Stimulated activated CD8-positive, alpha-beta memory T cell treated with anti-CD3 and anti-CD28 coated beads, Interleukin-15, amount 100 ng/mL, for 24 hours (primary cell): ENCODE measurements at places on chromosomes 12 and 14.

DNA sequence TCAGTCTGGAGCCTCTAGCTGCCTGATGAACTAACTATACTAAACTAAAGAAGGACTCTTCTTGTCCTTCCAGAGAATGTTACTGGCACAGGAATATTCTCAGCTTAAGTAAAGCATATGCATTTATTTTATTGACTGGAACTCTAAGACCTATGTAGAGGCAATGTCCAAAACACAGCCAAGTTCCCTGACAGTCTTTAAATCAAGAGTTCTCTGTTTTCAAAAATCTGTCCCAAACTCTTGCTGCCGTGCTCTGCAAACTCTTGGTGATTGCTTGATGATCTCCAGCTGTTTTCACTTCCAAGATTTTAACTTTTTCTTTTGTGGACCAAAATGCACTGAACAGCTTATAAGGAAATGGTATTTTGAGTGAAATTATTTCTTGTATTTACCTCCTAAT, 67.5 kb upstream of the DAAM1 start:
- DNase-seq, result no peak

GRCh38 chr14:53927171-53927570, 29.5 kb downstream of the BMP4 start:
- DNase-seq, result no peak

GRCh38 chr14:68628605-68629310, 164.1 kb downstream of the ZFP36L1 start:
- DNase-seq, result no peak

- no peak for DNase-seq
Observed at GRCh38 chr12:3520711-3521110, 29.7 kb downstream of the PRMT8 start.

- no peak for DNase-seq
Observed at GRCh38 chr14:44383636-44384035, 123.4 kb downstream of the FSCB start.

GRCh38 chr12:4900327-4900726, 9.4 kb upstream of the KCNA1 start:
- no peak for DNase-seq

GRCh38 chr12:59040043-59040442, 119.7 kb upstream of the LRIG3 start:
- DNase-seq, result no peak

DNA sequence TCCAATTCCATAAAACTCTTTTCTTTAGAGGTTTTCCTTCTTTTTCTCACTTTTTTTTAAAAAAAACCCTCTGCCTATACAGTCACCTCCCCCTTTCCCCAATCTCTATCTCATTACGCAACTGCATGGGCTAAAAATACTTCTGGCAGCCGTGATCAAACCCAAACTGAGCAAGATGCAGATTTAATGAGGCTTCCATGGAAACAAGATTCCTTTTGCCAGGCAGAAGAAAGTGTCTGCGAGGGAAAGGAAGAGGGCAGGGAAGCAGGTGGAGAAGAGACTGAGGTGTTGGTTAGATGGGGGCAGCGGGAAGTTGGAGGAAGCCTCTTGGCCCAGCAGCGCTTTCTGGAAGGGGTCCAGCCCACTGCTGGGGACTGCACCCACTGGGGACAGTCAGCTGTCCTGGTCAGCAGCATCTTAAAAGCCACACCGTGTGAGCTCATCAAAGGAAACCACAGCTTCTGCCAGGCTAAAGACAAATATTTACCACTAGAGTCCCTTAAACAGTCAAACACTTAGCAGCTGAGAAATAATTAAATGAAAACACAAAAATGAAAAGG, 90.4 kb downstream of the SLC8A3 start:
- DNase-seq, result no peak

DNA sequence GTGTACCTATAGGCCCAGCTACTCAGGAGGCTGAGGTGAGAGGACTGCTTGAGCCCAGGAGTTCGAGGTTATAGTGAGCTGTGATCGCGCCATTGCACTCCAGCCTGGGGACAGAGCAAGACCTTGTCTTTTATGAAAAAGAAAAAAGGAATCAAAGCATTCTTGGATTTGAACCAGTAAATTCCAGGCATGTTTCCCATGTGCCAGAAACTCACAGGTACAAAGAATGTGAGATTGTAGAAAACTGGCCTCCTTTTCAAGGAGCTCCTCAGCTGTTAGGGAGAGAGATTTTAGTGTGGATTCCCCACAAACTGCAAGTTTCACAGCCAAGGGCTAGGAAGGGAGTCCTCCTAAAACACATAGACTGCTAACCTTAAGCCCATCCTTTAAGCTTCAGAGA, 95.0 kb downstream of the FOXN4 start:
- DNase-seq, result no peak

GRCh38 chr12:70069221-70070105, 173.8 kb upstream of the CNOT2 start:
- DNase-seq, result no peak

DNA sequence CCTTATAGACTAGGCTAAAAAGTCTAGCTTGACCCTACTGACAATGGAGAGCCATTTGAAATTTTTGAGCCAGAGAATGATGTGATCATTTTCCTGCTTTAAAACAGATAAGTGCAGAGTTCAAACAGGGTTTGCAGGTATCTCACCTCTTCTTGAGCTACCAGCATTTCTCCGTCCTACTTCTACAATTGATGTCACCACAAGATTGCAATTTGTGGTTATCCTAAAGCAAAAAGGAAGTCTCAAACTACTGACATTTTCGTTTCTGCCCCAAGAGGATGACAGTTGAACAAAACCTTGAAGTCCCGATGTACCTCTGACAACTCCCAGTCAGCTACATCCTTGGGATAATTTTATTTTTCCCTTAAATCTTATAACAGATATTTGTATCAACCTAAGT, 86.7 kb downstream of the PTGER2 start:
- DNase-seq, result no peak

DNA sequence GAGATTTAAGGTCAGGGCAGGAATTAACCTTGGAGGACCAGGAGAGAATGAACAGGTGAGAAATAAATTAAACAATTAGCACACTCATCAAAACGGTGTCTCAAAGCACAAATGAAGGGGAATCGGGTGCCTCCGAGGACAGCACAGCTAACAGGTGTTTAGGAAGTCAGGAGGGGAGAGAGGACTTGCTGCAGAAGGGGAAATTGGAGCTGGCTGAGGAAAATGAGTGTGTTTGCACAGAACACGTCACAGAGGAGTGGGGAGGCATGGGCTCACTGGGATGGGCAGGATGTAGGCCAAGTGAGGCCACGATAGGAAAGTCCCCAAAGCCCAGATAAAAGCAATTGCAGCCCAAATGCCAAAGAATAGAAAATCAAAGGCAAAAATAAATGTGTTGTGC, 121.7 kb downstream of the ZNF664 start:
- DNase-seq, result no peak

DNA sequence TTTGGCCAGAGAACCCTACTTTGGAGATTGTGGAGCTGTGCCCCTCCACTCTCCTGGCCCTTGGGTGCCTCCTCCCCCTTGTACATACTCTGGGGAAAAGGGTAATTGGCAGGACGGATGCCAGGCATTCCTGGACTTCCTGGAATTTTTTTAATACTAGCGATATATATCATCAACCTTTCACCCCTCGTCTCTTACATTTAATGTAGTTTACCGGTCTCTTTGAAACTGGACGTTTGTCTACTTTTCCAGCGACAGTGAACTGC, 767 bp upstream of the CRY1 start:
- no peak for DNase-seq

GRCh38 chr12:77973579-77973978, 142.9 kb downstream of the NAV3 start:
- no peak for DNase-seq

DNA sequence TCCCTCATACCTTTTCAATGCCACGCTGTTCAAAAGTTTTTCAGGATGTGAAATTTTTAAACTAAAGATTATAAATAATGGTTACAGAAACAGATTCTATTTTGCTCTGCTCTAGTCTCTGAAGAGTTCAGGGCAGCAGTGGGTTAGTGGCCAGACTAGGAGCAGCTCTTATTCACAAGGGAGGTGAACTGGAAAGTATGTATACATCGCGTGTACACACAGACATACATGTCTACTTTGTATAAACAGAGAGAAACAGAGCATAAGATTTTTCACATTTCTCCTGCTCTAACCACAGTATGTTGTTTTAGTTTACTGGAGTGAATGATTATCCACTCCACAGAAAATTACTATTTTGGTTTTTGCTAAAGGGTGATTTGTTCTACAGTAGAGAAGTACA, 74.4 kb upstream of the CRY1 start:
- DNase-seq, result no peak

- DNase-seq, result no peak
Observed at GRCh38 chr14:69955855-69956845, 76.9 kb downstream of the SMOC1 start.

- DNase-seq, result no peak
Observed at GRCh38 chr12:65432651-65433050, 154.2 kb downstream of the MSRB3 start.

DNA sequence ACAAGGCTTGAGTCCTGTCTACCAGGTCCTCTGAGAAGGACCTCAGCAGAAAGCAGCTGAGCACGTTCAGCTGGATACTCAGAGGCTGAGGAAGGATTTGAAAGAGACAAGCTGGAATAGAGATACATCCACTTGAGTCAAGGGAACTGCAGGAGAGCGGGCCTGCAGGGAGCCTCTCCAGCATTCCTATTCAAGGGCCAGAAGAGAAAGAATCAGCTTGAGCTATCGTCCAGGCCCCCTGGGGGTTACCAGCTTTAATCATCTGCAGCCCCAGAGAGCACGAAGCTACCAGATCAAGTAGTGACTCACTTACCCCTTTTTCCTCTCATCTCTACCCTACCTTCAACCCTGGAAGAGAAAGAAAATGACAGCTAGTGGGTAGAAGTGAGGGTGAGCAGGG, 80.9 kb downstream of the NDUFA12 start:
- DNase-seq, result no peak

- no peak for DNase-seq
Observed at GRCh38 chr12:8849876-8850275, 27.5 kb downstream of the A2ML1 start.

- DNase-seq, result no peak
Observed at GRCh38 chr12:30806989-30807694, 52.4 kb upstream of the CAPRIN2 start.

DNA sequence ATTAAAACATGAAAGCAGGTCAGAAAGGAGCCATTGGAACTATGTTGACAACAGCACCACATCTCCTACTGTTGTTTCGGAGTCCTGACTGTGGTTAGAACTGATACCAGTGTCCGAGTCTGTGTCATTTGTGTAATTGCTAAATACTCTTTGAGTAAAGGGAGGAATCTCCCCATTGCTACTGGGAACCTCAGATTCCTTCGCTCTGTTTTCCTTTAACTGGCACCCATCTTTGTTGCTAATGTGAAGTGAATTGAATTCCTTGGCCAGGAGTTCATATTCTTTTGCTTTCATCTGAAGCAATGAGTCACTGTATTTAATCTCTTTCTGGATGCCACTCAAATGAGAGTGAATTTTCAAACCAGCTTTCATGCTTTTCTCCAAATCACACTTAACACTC, 31.5 kb downstream of the RASSF9 start:
- DNase-seq, result no peak

GRCh38 chr12:19927661-19928060, 440.7 kb upstream of the PDE3A start:
- no peak for DNase-seq

DNA sequence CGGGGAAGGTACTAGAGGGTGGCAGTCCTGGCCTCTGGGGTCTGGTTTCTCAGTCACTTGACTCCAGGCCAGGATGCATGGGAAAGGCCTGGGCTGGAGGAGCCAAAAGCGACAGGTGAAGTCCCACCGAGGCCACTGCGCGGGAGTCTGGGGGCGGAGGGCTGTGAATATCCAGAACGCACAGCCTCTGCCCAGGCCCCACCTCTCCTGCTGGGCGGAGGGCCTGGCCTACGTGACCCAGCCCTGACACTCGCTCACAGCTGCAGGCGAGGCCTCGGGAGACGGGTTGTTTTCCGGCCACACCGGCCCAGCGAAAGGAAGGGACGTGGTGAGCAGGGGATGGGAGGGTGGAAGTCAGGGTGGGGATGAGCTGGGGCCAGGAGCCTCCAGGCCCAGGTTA, 91.2 kb downstream of the RFLNA start:
- no peak for DNase-seq

DNA sequence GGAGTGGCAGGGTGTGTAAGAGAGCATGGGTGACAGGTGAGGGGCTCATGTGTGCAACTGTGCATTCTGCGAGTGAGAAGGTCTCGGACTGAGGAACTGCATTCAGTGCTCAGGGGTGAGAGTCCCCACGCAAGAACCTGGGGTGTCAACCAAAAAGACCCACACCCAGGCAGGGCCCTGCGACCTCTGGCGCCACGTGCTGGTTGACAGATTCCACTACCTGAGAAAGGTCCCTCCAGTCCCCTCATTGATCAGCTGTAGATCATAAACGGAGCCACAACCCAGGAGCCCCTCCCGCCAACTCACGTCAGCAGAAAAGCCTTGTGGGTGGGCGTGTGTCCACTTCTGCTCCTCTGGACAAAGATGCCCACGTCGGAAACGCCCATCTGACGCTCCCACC, 98.7 kb downstream of the ASCL4 start:
- no peak for DNase-seq

- DNase-seq, result no peak
Observed at GRCh38 chr12:91309450-91309849, 126.8 kb upstream of the DCN start.

- DNase-seq, result no peak
Observed at GRCh38 chr14:20438664-20439063, 2.7 kb upstream of the KLHL33 start.

DNA sequence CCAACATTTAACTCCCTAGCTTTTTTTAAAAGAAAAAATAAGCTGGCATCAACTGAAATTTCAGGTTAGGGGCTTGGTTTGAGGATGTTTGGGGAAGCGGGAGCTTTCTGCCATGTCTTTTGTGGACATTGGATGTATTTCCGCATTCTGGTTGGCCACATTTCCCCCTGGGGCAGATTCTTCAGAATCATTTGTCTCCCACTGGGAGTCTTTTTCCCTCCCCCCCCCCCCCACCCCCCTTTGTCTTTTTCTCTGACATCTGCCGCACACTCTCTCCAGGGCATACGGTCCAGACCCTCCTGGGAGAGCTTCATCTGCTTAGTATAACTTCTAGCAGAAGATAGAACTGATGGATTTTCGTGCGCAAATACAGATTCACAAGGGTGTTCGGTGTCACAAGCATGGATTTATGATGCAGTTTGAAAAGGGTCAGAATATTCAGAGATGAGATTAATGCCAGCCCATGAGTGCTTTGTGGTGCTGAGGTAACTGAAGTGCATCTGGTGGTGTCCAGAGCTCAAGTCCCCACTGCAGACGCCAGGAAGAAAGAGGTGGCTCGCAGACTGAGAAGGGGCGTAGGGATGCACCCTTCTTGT, 40.2 kb downstream of the ETV6 start:
- no peak for DNase-seq

DNA sequence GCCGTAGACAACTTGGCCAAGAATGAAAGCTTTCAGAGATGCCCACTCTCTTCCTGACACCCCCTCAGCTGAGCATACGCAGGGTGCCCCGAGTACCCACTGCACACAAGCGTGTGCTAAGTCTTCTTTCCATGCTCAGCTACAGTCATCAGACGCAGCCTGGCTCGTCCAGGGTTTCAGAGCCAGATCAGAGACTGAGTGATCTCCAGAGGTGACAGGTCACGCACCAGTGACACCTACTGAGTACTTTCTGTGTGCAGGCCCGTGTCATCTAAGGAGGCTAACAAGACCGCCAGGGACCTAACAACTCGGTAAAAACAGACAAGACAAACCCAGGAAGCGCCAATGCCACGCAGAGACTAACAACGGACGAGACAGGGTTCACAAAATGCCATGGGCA, 25.1 kb downstream of the STX2 start:
- DNase-seq, result no peak

- DNase-seq, result no peak
Observed at GRCh38 chr14:23285530-23286019, 357 bp downstream of the HOMEZ start.
